Stimulated activated naive B cell treated with anti-CD40 and anti-IgM and Interleukin-4, amounts not matched to agents 10 μg/mL and 1 μg/mL and 100 μg/mL, for 72 hours (primary cell): ENCODE measurements at places on chromosomes 3 and 15.

GRCh38 chr15:73602992-73603391 lies 30.2 kb downstream of the NPTN start:
- no peak for DNase-seq

DNA sequence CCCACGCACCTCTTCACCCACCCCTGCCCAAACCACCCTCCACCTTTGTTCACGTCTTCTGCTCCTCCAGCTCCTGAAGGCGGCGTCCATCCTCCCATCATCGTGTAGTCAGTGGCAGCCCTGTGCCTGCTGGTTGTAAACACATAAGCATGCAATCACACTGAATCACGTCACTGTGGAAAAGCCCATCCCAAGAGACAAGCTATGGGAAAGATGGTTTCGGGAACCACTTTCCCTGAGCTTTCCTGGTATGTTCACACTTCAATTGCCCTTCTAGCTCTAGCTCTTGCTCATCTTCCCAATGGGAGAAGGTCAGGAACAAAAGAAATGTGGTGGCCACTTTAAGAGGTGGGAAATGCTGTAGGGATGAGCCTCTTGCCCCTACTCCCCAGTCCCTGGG lies 14.4 kb upstream of the GOLGA8J start:
- DNase-seq, result no peak

DNA sequence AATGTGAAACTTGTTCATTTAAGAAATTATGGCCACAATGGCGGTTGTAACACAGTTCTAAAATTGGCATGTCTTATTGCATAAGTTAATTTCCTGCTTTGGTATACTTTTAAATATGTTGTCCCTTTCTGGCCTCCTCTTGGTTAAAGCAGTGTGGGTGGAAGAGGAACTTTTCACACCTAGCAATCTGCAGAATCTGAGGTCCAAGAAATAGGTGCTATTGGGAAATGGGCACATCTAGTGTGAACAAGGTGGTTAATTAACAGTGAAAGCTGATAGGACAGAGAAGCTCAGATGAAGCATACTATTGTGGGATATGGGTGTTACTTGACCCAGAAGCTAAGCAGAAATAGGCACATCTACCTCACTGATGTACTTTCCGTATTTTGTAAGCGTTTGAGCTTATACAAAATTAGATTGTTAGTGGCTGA lies 10.6 kb downstream of the CMC1 start:
- DNase-seq, result no peak

GRCh38 chr15:52098323-52098722 lies 14.3 kb downstream of the BCL2L10 start:
- DNase-seq, result no peak

- no peak for DNase-seq
These were observed 11.6 kb downstream of the CCNL1 start for GRCh38 chr3:157148196-157148889.

- no peak for DNase-seq
These were observed 68.6 kb downstream of the SLC6A6 start for GRCh38 chr3:14471016-14471415.

- no peak for DNase-seq
These were observed 16.5 kb downstream of the GATM start for GRCh38 chr15:45361878-45362277.

GRCh38 chr15:74988007-74988800 lies 7.2 kb upstream of the SCAMP5 start:
- no peak for DNase-seq

DNA sequence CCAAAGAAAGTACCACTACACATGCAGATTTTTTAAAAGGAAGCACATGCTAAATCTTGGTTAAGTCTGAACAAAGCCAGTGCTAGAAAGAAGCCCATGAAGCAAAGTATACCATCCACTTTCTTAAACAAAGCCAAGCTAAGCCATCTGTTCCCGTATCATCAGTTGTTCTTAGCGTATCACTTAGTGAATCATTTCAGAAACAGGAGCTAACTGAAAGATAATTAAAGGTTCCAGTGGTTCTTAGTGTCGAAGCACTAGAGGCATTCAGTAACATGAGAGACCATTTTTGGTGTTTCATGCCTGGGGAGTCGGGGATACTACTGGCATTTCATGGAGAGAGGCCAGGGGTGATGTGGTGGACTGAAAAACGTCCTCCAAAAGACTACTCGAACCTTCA lies 12.8 kb downstream of the UBXN7 start:
- DNase-seq, result no peak

GRCh38 chr15:44593042-44593736 lies 56.2 kb downstream of the EIF3J start:
- no peak for DNase-seq

DNA sequence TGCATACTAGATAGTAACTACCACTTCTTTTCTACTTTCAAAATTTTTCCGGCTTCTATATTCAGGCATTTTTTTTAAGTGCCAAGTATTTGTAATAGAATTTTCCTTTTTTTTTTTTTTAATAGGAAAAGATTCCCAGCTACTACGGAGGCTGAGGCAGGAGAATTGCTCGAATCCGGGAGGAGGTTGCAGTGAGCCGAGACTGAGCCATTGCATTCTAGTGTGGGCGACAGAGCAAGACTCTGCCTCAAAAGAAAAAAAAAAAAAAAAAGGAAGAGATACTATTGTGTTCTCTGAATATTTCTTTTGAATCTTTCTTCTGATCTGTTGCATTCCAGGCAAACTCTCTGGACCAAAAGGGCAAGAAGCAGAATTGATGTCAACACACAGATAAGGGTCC lies 557.3 kb downstream of the FGF12 start:
- no peak for DNase-seq

DNA sequence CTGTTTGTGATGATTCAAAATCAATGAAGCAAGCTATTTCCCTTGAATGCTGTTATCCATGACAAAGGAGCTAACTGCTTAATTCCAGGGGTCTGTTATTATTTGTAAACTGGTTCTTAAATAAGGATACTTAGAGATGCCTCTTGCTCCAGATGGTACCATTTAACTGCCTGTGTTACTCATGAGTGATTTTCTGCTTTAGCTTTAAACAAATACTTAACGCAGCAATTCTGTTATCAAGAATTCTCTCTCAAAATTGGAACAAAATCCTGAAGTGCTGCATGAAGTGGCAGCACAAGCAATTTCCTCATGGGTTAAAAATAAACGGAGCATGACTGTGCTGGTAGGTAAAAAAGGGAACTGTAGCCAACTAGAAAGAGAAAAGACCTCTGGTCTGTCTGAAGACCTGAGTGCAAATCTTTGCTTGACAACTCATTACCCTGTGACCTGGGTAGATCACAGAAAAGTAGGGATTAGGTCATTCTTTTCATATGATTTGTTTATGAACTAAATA lies 62.5 kb upstream of the GBE1 start:
- no peak for DNase-seq

DNA sequence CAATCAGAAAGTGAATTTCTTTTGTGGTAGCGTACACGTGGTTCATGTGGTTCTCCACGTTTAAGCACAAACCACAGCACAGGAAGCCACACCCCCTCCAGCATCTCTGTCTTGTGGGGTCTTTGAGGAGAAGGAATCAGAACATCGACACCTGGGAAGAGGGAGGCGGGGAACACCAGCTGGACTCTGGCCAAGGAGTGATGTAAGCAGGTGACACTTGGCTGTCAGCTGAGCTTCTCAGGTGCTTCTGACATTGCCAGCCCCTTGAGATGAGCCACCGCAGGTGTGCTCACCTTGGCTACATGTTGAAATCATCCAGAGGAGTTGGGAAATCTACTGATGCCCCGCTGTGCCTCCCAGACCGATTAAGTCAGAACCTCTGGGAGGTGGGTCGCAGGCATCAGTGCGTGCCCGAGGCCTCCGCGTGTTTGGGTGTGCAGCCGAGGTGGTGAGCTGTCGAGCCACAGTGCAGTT lies 85.0 kb downstream of the FAM81A start:
- DNase-seq, result no peak

GRCh38 chr3:107240183-107241091 lies 136.8 kb upstream of the CCDC54 start:
- peak; percentile 70 for DNase-seq

DNA sequence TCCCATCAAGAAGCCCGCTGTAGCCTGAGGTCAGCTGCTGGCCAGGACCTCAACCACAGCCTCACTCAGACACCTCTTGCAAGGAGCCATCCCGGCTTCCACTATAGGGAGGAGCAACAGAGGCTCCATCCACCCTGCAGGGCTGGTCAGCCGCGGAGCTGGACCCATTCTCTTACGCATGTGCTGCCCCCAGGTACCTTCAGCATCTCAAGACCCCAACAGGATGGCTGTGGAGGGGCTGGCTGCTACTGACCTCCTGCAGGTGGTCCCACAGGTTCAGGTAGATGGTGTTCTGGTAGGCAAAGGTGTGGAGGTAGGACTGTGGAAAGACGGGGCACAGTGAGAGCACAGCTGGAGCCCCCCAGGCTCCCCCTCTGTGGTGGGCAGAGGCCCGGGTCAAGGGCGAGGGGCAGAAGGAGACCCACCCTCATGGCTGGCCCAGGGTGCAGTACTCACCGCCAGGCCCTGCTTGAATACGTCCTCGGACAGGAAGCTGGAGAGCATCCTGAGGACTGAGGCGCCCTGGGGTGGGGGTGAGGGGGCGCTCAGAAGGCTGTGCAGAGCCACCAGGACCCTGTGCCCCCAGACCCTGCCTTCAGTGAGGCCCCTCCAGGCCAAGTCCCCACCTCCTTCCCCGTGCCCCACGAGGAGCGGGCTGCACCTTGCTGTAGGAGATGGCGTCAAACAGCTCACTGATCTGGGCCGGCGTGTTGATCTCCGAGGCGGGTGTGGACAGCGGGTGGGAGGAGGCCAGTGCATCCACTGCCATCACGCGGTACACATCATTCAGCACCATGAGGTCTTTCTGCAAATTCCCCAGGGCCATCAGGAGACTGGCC lies 11.4 kb downstream of the ANPEP start:
- no peak for DNase-seq

- no peak for DNase-seq
These were observed 27.3 kb upstream of the NMB start for GRCh38 chr15:84685304-84685703.

GRCh38 chr3:49535971-49536874 lies 18.1 kb upstream of the BSN start:
- DNase-seq, result no peak

- no peak for DNase-seq
These were observed 1.5 kb downstream of the RAB7A start for GRCh38 chr3:128727485-128727884.

- no peak for DNase-seq
These were observed 246.5 kb downstream of the TBL1XR1 start for GRCh38 chr3:176950743-176951142.

GRCh38 chr15:26562336-26562735 lies 210.5 kb downstream of the GABRB3 start:
- no peak for DNase-seq

GRCh38 chr3:179453967-179454366 lies 2.7 kb upstream of the GNB4 start:
- no peak for DNase-seq

- peak; percentile 7 for DNase-seq
These were observed 72.1 kb downstream of the LRIG1 start for GRCh38 chr3:66428733-66429132.

DNA sequence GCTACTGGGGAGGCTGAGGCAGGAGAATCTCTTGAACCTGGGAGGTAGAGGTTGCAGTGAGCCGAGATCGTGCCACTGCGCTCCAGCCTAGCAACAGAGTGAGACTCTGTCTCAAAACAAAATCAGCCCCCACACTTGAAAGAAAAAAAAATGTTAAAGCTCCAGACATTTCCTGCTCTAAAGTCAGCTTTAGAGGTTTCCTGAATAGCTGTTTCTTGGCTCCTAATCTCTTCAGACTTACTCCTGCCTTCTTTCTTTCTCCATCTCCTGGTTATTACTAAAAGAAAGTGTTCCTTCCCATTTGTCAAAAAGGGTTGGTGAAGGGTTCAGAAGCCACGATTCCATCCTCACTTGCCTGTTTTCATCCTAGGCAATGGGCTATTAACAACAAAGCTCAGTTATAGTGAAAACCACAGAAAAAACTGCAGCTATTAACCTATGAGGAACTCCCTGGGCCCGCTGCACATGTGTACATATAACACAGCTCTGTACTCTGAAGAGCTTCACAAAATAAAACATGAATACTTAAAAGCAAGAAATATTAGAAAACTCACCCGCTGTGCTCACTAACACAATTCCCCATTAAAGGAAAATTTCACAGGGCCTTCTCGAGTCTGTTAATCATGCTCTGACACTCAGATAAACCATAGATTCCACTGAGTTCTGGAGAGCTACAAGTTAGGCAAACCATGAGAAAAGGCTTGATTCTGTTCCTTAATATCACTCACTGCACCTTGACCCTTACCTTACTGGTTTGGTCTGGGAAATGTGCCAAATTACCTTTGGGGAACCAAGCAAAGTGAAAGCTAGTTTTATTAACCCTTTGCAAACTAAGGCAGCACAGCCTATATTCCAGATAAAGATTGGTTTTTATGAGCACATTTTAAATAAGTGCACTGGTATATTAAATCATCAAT lies 89.9 kb upstream of the TSPAN3 start:
- no peak for DNase-seq

GRCh38 chr3:43861635-43862034 lies 170.9 kb downstream of the ABHD5 start:
- no peak for DNase-seq

GRCh38 chr15:89208256-89208655 lies 13.1 kb downstream of the RLBP1 start:
- DNase-seq, result no peak

- DNase-seq, result no peak
These were observed 76.7 kb downstream of the FLNB start for GRCh38 chr3:58084788-58085543.

DNA sequence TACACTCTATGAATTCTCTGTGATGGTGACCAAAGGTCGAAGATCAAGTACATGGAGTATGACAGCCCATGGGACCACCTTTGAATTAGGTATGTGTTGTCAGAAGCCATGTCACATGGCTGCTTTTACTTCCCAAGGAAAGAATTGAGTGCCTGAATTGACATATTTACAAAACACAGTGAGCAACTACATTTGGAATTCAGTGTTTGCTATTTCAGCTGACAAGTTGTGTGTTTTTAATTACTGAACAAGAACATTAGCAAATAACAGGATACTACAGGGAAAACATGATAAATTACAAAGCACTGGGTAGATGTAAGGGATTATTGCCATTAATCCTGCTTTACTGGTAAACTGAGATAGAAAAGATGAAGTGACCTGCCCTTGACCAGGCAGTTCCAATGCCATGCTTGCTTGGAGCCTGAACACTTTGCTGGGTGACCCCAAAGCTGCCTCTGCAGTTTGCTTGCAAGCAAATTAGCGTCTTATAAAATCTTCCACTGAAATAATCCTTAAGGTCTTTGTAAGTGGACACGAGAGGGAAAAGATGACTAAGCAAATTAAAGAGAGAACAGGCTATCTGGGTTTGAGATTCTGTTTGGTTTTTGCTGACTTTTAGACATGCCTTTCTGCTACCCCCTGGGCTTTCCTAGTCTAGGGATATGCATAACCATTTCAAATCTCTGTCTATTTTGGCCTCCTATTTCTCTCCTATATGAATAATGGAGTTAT lies 98.2 kb downstream of the HCN4 start:
- no peak for DNase-seq
